Transverse colon (tissue), 4 donors: ENCODE measurements at places on chromosomes 13 and 19. TPM values are rescaled to one million over a fixed set of nuclear protein-coding genes. Genes with fewer than 3 reads are reported as not detected.

DNA sequence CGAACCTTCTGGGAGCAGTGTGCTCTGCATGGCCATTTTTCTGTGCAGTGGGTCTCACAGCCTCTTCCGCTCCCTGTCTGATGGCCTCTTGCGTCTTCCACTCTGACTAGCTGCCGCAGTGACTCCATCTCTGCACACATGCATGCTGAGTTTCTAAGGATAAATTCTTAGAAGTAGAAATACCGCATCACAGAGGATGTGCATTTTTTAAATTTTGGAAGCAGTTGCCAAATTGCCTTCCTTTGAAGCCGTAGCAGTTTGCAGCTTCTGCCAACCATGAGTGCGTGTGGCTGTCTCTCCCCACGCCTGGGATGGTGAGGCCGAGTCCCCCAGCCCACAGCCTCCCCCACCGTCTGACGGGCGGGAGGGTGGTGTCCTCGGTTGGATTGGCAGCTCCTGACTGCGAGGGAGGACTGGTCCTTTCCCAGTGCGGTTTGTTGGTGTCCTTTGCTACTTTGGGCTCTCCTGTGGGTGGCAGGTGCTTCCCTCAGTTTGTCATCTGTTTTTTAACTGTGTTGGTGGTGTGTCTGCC is 9.8 kb downstream of the FZR1 start:
- no peak for DNase-seq

GRCh38 chr13:112052213-112052612 is 14.7 kb upstream of the SOX1 start:
- DNase-seq = no peak

CDC42EP5 gene
- 215 TPM for total RNA-seq

DNA sequence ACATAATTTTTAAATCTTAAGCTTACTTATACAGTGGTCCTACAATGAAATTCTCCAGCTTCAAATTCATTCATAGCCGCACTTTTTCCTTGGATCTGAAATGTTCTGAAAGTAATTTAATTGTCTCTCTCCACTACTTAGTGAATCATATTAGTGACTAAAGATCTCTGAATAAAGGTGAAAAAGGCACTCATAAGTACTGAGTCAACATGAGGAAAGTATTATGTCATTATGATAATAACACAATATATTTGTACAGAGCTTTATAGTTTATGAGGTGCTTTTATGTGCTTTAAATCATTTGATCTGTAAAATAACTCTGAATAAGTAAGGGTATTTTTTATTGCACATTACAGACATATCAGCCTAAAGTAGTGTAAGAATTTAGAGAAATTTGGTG is 628.2 kb upstream of the SLITRK5 start:
- DNase-seq = no peak

DNA sequence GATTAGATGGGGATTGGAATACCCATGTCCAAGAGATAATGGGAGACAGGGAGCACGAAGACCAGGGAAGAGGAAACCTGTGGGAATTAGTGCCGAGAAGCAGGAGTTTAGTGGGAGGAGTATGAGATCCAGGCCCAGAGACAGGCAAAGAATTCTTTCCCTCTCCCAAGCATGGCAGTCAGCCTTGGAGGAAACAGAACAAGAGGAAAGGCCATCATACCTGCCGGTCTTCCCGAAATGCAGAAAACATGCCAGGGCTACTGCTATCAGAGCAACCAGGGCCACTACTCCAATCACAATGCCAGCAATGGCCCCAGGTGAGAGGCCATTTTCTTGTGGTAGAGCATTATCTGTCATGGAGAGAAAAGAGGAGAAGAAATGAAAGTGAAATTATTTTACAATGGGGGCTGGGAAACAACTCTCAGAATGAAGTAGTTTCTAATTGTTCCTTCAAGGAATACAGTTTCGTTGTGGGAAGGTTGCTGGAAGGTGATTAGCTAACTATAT is 16.1 kb downstream of the CEACAM1 start:
- no peak for DNase-seq

FXYD7 gene
- total RNA-seq = not detected

CYP4F2 gene
- 24.7 TPM for total RNA-seq

- DNase-seq = peak; percentile 30
These were observed 12.2 kb upstream of the CDC16 start for GRCh38 chr13:114222461-114222968.
